ENCODE measurements at places on chromosomes 3 and 15.

DNA sequence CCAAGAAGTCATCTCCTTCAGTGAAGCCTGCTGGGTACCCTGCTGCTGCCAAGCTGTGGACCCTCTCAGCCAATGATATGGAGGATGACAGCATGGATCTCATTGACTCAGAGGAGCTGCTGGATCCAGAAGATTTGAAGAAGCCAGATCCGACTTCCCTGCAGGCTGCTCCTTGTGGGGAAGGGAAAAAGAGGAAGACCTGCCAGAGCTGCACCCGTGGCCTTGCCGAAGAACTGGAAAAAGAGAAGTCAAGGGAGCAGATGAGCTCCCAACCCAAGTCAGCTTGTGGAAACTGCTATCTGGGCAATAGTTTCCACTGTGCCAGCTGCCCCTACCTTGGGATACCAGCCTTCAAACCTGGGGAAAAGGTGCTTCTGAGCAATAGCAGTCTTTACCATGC is 13.7 kb upstream of the ANP32A start:
- DNase-seq = no peak

DNA sequence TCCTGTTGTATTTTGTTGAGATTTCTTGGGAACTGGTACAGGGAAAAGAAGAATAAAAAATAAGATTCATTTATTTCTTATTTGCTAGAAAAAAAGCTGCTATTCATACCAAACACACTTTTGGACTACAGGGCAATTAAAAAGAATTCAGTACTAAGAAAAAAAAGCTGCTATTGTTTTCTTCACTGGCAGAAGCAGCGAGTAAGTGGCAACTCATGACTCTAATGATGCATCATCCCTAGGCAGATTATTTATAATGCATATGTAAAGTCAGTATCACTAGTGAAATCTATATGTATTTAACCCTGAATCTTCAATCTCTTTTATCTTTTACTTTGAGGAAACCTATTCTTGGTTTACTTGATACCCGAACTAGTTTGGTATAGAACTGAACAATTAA is 15.2 kb downstream of the PFN2 start:
- no peak for DNase-seq

- DNase-seq = no peak
These were observed 87.1 kb downstream of the ADAMTS17 start for GRCh38 chr15:100254691-100255090.

DNA sequence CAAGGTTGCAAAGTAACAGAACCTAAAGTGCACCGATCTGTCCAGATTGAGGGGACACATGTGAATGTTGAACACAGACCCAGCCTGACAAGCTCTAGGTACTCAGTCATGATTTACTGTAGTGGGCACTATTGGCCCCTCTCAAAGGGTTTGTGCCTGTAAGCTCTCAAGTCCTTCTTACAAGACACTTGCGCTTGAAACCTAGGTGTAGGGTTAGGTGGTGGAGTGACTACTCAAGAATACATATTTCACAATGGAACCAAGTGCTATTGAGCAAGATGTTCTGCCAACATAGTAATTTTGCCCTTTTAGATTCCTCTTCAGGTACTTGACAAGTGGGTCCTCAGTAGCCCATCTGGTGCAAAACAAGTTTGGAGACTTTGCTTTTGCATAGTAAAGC is 169.9 kb downstream of the AKAP13 start:
- no peak for DNase-seq

GRCh38 chr3:66403323-66403990 is 97.4 kb downstream of the LRIG1 start:
- DNase-seq = no peak

- DNase-seq = no peak
These were observed 19.0 kb downstream of the FBLN2 start for GRCh38 chr3:13567684-13568514.

- DNase-seq = no peak
These were observed 46.5 kb upstream of the ICE2 start for GRCh38 chr15:60525341-60526039.

- DNase-seq = peak; percentile 53
These were observed 1.0 kb downstream of the PRKCD start for GRCh38 chr3:53161820-53162671.

GRCh38 chr3:152419748-152420147 is 151.0 kb downstream of the MBNL1 start:
- DNase-seq = no peak
